ENCODE measurements at places on chromosomes 7 and 10.

- no peak for DNase-seq
Measured at GRCh38 chr10:88254091-88254490, 329.0 kb downstream of the RNLS start.

DNA sequence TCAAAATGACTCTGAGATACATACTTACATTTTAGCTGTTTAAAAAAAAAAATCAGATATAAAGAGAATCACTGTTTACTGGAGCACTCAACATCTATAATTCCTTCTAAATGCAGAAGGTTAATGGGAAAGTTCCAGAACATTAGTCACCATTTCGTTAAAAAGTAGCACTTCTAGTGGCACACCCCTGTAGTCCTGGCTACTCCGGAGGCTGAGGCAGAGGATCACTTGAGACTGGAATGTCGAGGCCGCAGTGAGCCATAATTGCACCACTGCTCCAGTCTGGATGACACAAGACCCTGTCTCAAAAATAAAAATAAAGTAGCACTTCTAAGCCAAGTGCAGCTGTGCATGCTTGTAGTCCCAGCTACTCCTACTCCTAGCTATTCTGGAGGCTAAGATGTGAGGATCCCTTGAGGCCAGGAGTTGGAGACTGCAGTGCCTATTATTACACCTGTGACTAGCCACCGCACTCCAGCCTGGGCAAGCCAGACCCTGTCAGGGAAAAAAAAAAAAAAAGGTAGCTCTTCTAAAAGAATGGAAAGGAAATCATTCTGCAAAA is 2.2 kb downstream of the FGFBP3 start:
- DNase-seq = no peak

- no peak for DNase-seq
Measured at GRCh38 chr10:122181876-122182275, 89.2 kb upstream of the BTBD16 start.

GRCh38 chr10:1292611-1293031 is 236.4 kb downstream of the WDR37 start:
- no peak for DNase-seq

- DNase-seq = no peak
Measured at GRCh38 chr7:88344956-88345832, 38.5 kb upstream of the STEAP4 start.

DNA sequence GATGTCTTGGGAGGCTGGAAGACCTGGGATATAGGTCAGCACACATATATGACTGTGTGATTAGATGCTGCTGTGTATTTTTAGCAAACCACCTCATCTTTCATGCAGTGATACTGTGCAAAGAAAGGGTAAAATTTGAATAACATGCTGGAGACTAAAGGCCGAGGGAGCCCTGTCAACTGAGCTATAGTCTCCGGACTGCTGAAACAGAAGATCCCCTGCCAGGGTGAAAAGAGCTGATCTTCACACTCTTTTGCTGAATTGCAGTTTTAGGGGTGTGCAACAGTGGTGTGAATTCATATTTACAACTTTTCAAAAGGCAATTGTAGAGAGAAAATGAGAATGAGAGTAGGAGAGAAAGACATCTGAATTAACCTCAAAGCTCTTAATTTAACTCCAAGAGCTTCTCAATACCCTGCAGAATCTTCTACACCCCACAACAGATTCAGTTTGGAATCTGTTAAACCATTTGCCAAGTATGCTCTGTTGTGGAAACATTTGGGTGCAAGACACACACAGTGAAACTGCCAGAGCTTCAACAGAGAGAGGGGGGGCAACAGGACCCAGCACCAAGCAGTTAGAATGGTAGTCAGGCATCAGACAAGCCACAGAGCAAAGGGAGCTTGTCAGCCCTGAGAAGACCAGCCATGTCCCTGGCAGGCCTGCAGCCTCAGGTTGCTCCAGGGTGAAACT is 190.1 kb upstream of the STK17A start:
- no peak for DNase-seq

GRCh38 chr10:17278607-17279240 is 50.7 kb downstream of the VIM start:
- DNase-seq = no peak

GRCh38 chr10:70560511-70560941 is 42.0 kb downstream of the PRF1 start:
- DNase-seq = no peak

GRCh38 chr7:124647630-124648306 is 117.8 kb downstream of the GPR37 start:
- DNase-seq = no peak

- no peak for DNase-seq
Measured at GRCh38 chr10:112525200-112525599, 78.2 kb downstream of the VTI1A start.

GRCh38 chr10:19993714-19994315 is 177.6 kb downstream of the PLXDC2 start:
- no peak for DNase-seq

All from GOT3 (cell line).